ENCODE measurements at places on chromosomes 12 and 14.

DNA sequence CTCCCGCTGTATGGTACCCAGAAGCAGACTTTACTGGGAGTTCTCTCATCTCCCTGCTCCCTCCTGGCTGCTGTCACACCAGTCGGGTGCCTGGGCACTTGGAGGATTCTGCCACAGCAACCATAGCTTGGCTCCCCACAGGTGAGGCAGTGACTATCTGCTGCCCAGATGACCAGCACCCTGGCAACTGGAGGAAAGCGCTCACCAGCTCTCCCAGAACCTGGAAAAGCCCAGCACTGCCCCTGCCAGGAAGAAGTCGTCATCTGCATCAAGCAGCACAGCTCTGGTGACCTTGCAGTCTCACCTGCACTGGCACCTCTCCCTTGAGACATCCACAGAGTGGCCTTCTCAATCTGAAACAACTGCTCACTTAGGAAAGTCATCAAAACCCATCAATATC is 31.9 kb upstream of the TC2N start:
- DNase-seq: no peak

DNA sequence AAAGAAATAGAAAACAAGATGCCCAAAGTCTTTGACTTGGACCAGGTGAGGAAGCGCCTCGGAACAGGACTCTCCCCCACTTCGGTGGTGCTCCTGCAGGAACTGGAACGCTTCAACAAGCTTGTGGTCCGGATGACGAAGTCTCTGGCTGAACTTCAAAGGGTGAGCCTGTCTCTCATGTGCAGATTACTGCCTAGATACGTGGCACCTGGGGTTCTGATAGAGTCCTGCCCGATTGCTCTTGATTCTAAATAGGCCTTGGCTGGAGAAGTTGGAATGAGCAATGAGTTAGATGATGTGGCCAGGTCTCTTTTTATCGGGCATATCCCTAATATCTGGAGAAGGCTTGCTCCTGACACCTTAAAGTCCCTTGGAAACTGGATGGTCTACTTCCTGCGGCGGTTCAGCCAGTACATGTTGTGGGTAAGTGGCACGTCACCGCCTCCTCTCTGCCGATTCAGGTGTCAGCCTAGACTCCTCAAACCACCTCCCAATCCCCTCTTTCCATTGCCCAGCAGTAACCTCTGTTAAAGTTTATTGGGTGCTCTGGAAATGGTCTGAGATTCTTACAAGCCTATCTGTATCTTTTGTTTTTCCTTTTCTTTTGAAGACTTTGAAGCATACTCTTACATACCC is 40.8 kb downstream of the CCDC92 start:
- DNase-seq: no peak

DNA sequence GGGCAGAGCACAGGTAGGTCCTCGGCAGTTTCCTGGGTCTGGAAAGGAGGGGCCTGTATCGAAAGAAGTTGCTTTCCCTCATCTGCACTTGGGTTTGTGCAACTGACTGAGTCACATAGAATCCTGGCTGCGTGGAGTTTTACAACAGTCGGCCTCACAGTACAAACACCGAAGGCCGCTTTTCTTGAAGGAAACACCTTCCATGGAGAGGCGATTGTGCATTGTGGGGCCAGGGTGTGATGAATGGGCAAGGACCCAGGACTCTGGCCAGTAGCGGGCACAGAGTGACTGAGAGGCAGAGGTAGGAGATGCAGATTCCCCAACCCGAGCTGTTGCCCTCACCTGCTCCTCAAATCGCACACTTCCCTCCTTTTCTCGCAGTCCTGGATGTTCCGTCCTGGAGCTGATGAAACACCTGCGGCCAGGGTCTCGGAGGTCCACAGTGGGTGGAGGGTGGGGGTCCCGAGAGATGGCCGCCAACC is 7.7 kb downstream of the CCND2 start:
- DNase-seq: no peak

DNA sequence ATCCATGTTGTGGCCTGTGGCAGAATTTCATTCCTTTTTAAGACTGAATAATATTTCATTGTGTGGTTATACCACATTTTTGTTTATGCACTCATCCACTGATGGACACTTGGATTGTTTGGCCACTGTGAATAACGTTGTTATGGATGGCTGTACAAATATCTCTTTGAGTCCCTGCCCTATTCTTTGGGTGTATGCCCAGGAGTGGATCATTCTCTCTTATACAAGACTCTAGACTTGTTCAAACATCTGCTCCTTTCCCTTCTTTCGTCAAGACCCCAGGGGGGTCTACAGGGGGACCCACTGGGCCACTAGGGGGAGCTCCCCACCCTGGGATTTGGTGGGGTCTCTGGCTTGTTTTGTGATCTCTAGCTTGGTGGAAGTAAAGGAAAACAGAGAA is 77.4 kb downstream of the FBXL14 start:
- no peak for DNase-seq

DNA sequence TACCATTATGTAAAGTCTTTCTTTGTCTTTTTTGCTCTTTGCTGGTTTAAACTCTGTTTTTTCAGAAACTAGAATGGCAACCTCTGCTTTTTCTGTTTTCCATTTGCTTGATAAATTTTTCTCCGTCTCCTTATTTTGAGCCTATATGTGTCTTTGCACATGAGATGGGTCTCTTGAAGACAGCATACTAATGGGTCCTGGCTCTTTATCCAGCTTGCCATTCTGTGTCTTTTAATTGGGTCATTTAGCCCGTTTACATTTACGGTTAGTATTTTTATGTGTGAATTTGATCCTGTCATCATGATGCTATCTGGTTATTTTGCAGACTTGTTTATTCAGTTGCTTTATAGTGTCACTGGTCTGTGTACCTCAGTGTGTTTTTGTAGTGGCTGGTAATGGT is 207.9 kb upstream of the TMEM260 start:
- DNase-seq: no peak

GRCh38 chr12:100688451-100688864 is 106.1 kb upstream of the ANO4 start:
- no peak for DNase-seq

DNA sequence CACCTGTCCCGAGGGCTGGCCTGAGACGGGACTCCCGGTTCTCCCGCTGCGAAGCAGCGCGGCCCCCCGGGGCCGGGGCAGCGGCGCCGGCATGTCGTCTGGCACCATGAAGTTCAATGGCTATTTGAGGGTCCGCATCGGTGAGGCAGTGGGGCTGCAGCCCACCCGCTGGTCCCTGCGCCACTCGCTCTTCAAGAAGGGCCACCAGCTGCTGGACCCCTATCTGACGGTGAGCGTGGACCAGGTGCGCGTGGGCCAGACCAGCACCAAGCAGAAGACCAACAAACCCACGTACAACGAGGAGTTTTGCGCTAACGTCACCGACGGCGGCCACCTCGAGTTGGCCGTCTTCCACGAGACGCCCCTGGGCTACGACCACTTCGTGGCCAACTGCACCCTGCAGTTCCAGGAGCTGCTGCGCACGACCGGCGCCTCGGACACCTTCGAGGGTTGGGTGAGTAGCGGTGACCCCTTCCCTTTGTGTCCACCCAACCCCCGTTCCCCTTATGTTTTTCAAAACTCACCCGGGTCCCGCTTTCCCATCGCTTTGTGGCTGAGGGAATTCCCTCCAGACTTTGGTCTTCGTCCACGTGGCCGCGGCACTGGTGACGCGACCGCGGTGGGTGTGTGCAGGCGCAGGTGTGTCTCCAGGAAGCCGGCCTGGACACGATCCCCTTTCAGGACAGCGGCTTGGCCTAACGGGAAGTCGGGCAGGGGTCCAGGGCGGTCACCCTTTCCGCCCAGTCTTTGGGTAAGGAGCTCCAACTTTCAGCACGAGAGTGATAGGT is 826 bp downstream of the PRKCH start:
- DNase-seq: no peak

GRCh38 chr14:80110721-80111120 is 100.6 kb downstream of the DIO2 start:
- DNase-seq: no peak

GRCh38 chr12:52197371-52198231 is 5.8 kb upstream of the KRT80 start:
- no peak for DNase-seq

GRCh38 chr14:23366426-23366921 is 1.5 kb upstream of the EFS start:
- no peak for DNase-seq

DNA sequence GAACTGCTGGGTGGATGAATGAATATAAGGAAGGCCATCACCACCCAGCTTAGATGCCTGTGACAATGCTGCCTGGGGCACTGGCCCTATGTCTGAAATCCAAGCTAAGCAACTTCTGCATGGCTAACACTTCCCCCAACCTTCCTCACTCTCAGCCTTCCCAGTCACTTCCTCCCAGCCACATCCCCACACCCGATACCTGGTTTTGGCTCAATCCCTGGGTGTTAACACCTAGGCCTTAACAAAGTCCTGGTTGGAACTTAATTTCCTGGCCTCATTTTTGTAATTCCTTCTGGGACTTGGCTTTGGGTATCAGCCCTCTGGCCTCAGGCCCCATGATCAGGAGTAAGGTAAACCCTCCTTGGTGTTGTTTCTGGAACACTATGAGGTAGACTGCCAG is 110.0 kb downstream of the EFCAB11 start:
- no peak for DNase-seq

DNA sequence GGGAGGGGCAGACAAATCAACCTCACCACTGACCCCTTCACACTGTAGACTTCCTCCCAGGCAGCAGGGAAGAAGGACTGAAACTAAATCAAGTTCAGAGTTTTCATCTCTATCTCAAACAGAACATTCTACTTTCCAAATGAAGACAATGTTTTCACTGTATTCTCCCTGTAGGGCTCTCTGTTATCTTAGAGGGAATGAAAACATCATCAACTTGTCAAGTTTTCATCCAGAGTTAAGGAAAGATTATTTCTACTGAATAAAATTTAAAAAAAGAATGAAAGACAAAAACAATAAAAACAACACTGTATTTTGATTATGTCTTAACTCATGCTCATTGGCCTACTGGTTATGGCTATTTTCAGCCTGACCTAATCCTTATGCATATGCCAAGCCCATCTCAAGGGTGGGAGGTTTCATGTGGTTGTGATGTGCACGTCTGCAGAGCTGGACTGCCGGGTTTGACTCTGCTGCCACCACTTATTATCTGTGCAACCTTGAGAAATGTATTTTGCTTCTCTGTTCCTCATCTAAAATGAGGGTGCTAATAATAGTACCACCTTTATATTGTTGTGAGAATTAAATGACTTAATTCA is 152.0 kb upstream of the AVPR1A start:
- no peak for DNase-seq

GRCh38 chr12:131607658-131608447 is 103.0 kb upstream of the SFSWAP start:
- no peak for DNase-seq

GRCh38 chr12:26493656-26494055 is 298.3 kb downstream of the SSPN start:
- no peak for DNase-seq

DNA sequence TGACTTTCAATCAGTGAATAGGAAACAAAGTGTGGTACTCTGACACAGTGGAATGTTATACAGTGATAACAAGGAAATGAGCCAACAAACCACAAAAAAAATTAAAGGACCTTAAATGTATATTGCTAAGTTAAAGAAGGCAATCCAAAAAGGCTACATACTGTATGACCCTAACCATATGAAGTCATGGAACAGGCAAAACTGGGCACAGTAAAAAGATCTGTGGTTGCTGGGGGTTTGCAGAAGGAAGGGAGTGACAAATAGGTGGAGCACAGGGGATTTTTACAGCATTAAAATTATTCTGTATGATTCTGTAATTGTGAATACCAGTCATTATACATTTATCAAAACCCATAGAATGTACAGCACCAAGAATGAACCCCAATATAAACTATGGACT is 112.6 kb downstream of the KCNC2 start:
- DNase-seq: no peak

DNA sequence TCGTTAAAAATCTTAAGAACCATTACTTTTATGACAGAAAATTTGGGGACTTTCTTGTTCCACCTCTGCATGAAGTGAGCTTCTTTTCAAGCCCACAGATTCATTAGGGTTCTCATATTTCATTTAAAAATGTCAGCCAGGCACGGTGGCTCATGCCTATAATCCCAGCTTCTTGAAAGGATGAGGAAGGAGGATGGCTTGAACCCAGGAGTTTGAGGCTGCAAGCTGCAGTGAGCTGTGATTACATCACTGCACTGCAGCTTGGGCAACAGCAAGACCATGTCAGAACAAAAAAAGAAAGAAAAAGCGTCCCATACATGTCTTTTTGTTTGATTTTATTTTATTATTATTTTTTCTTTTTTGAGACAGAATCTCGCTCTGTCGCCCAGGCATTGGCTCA is 43.4 kb upstream of the ATF1 start:
- no peak for DNase-seq

- no peak for DNase-seq
Observed at GRCh38 chr12:77352946-77353345, 287.6 kb upstream of the E2F7 start.

- no peak for DNase-seq
Observed at GRCh38 chr12:11838403-11838802, 188.9 kb downstream of the ETV6 start.

GRCh38 chr14:55122440-55122986 is 6.5 kb upstream of the LGALS3 start:
- DNase-seq: no peak

DNA sequence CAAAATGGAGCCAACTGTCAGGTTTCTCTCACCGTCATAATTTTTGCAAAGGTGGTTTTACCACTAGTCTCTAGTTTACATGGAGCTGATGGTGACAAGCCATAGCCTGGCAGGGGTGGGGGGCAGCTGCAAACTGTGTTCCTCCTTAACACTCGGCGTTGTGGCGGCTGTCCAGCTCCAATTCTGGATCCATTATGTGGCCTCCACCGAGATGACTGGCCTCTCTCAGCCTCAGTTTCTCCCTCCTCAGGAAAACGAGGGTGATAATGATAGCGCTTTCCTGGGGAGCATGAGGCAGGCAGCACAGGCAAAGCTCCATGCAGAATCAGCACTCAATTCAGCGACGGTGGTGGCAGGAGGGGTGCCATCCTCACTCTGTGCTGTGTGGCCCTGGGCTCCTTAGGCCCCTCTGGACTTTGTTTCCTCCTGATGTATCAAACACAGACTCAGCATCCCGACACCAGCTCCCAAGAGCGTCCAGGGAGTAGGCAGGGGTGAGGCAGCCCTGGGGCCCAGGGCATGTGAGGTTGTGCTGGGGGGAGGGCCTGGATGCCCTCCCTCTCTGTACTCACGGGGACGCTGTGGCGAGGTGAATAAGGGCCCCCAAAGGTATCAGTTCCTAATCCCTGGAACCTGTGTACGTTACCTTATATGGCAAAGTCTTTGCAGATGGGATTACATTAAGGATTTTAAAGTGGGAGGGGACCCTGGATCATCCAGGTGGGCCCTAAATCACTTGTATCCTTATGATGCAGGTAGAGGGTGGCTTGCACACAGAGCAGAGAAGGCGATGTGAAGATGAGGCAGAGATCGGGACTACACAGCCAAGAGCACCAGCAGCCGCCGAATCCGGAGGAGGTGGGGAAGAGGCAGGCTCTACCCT is 46.8 kb upstream of the EIF5 start:
- no peak for DNase-seq

- DNase-seq: no peak
Observed at GRCh38 chr14:52950410-52950897, 396 bp downstream of the FERMT2 start.
